ENCODE measurements at places on chromosomes 2 and 18.

GRCh38 chr18:71808616-71809015, 735.5 kb downstream of the CBLN2 start:
- no peak for DNase-seq

DNA sequence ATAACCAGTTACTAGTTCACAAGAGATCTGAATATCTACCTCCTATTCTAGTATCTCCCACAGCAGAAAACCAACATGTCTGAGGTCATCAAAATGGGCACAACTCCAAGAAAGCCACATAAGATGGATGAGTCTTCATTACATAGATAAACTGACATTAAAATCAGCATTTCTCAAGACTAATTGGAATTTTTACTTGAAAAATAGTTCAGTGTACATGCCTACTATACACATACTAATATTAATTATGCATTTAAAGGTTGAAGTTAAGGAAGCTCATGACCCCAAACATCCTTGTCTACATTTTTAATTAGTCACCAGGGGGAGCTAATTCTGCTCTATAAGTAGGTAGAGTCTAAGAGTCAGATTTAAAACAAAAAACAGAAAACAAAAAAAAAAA, 41.9 kb downstream of the ZNF521 start:
- DNase-seq = no peak

DNA sequence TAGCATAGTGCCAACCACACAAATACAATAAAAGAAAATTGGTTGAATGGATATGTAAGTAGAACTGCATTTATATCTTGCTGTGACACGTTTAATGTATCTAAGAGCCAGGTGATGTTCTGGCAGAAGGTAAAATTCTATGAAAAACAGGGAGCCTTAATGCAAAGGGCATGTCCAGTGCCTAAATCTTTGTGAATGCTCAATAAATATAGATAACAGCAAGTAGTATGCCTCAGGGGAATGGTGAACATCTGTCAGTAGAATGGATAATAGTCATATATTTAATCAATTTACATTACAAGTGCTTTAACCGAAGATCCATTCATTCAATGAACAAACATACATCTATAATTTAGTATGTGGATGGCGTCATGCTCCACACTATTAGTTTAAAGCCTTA, 43.7 kb upstream of the NYAP2 start:
- DNase-seq = no peak

DNA sequence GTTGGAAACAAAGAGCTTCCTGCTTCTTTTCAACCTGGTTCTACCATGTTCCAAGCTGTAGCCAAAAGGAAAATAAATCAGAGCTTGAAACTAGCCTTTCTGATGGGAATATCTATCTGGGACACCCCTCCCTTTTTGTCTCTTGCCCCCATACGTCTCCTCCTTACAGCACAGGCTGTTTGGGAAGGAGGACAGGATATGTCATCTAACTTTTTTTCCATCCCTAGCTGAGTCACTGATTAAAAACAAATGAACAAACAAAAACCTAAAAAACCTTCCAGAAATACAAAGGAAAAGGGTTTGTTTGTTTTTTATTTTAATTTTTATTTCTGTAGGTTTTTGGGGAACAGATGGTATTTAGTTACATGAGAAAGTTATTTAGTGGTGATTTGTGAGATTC, 151.6 kb downstream of the FAM210A start:
- DNase-seq = no peak

DNA sequence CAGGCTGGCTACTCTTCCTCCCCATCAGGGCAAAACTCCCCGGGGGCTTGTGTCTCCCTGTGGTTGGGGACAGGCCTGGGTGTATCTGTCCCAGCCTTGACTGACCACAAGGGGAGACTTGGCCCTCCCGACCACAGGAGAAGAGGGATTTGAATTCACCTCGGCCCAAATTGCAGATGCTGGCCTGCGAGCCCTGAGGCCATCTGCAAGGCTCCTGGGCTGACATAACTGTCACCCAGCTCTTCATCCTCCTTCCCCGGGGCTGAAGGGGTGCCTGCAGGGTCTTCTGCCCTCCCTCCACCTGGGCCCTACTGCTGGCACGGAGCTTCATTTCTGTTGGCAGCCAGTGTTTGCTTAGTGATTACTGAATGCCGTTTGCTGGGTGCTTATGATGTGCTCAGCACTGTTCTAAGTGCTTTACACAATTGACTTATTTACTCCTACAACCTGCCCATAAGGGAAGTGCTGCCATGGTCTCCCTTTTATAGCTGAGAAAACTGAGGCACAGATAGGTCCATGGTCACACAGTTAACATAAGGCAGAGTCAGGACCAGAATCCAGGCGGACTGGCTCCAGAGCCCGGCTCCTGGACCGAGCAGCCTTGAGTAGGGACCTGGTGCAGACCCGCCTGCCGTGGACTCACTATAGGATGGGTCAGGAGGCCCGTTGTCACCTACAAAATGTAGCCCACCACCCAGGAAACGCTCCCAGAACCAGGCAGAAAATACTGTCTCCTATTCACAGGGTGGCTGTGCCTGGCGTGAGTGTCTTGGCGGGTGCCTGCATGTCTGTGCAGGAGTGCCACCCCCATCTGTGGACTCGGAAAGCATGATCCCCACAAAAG, 18.9 kb downstream of the STEAP3 start:
- no peak for DNase-seq

GRCh38 chr18:77164026-77164425, 31.4 kb upstream of the MBP start:
- DNase-seq = no peak

GRCh38 chr18:63177259-63177658, 142.3 kb downstream of the BCL2 start:
- DNase-seq = no peak

- DNase-seq = no peak
Measured at GRCh38 chr18:72171596-72171995, 372.5 kb downstream of the CBLN2 start.

DNA sequence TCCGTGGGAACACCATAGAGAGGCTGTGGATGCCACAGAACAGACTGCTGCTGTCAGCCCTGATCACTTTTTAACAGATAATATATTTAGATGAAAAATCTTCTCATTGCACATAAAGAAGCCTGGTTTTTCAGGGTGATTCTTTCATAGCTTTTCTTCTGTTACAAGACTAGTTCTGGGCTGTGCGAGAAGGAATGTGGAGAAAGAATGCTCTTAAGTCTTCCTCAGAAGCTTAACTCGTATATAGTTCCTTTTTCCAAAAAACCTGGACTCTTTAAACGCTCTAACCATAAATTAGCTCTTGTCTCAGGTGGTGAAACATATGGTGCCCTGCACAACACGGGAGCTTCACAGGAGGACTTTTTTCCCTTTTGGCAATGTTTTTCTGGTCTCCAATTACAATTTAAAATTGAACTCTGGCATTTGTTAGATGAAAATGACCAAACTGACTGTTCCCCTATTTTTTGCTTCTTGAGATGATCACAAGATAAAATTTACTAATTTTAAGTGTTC, 125.9 kb upstream of the SMAD7 start:
- DNase-seq = no peak

- peak; percentile 45 for DNase-seq
Measured at GRCh38 chr2:230225486-230225885, at the start of gene SP140. TSS of gene SP140 (plus strand) at chr2:230225736. CDS start at chr2:230225845, 109 bp downstream.

GRCh38 chr2:136347981-136348380, 230.0 kb upstream of the CXCR4 start:
- no peak for DNase-seq

- DNase-seq = peak; percentile 18
Measured at GRCh38 chr2:129396980-129397599, 582.4 kb upstream of the RAB6C start.

- DNase-seq = no peak
Measured at GRCh38 chr2:69644506-69644979, 1.0 kb upstream of the AAK1 start.

GRCh38 chr2:240374085-240374907, 61.2 kb upstream of the GPC1 start:
- DNase-seq = no peak

- no peak for DNase-seq
Measured at GRCh38 chr18:72128649-72129048, 415.5 kb downstream of the CBLN2 start.

GRCh38 chr2:86023366-86023712, 82.3 kb downstream of the POLR1A start:
- DNase-seq = no peak

DNA sequence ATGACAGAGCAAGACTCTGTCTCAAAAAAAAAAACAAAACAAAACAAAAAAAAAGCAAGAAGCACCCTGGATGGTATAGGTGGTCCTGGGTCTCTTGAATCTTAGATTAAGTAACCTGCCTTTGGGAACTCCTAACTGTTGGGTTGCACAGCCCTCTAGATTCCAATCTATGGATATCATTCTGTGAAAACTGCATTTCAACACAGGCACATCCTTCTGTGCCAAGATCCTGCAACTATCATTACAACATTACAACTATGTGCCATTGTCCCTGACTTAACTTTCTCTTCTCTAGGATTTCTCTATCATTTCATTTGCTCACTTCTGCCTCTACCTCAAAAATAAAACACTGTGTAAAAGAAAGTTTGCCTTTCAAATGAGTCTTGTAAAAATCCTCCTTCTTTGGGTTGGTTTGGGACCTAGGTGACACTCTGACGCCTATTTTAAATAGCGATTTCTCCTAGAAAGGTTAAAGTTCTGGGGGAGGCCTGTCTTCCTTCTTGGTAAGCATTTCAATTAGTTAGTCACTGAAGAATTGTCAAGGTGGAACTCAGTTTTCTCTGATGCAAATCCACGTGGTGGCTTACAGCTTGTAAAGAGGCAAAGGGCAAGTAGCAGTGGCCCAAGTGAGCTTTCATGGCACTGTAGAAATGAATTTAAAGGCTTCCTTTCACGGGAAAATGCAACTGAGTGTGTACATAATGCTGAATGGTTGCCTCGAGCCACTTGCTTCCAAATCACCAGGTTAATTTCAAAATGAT, 9.2 kb downstream of the LGALSL start:
- no peak for DNase-seq

GRCh38 chr18:40292985-40293710, 1661.9 kb upstream of the PIK3C3 start:
- DNase-seq = peak; percentile 10

GRCh38 chr2:72117718-72118117, 29.9 kb downstream of the CYP26B1 start:
- no peak for DNase-seq

DNA sequence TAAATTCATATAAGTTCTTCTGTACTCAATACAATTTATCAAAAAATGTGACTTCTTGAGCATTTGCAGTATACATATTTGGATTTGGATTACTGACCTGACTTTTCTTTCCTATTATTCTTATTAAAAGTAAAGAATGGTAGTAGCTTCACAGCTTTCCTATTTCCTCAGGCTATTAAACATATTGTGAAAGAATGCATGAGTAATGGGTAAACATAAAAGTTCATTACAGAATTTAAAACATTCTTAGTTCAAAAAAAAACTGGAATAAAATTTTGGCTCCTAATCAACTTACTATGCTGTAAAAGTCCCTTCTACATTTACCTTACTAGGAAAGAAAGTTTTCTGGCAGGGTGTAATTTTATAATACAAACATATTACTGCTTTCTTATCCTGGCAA, 27.3 kb upstream of the C2orf66 start:
- DNase-seq = no peak

- no peak for DNase-seq
Measured at GRCh38 chr2:121748202-121748601, 7.2 kb upstream of the TSN start.

DNA sequence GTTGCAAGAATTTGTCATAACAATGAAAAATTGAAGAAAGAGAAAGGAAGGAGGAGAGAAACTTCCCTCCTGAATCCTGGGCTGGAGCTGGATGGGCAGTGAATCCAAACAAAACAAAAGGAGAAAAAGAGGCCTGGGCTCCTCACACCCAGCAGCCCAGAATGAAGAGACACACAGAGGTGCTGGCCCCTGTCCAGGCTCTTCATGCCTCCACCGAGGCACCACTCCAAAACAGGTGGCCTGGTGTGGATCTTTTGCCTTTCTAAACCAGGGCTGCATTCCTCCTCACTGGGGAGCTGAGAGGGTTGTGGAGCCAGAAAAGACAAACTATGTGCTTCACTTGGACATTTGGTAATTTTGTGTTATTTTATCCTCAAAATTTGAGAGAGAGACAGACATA, 76.0 kb downstream of the FAM124B start:
- DNase-seq = no peak

- DNase-seq = no peak
Measured at GRCh38 chr2:11154016-11154922, 998 bp upstream of the SLC66A3 start.

DNA sequence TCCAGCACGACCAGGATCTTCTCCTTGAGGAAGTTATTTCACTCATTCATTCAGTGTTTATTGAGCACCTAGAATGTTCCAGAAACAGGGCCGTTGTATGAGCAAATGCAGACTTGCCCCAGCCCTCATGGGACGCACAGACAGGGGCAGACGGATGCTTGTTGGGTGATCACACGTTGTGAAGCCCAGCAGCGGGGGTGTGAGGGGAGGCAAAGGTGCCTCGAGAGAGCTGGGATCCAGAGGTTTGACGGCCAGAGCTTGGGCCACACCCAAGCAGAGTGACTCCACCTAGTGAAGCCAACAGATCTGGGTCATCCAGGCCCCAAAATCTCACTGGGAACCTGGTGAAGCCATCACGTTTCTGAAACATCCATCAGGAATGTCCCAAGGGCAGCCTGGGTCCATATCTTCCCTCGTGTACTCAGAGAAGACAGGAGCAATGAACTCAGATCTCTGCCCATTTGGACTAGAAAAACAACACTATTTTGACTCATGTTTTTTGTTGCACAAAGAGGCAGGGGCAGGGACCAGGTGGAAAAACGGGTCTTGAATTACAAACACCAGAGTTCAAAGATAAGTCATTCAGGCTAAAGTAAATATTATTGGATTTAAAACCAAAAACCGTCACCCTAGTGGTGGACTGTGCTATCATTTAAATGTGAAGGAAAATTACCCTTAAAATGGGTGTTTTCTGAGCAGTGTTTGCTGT, 54.9 kb upstream of the RBM44 start:
- DNase-seq = no peak

DNA sequence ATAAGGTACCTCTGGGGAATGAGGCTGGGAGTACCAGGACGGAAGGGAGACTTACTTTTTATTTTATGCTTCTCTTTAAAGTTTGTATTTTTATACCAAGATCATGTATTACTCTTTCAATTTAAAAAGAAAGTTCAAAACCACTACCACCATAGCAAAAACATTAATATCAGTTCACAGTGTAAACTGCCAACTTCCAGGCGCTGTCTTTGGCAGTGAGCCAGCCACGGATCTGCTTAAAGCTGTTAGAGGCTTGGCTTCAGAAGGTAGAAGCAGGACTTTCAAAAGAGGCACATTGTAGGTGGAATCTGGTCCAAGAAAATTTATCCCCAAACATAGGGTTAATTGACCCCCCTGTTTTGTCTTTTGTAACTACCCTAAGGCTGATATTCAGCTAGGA, 74.8 kb downstream of the B3GNT2 start:
- DNase-seq = no peak

- peak; percentile 47 for DNase-seq
Measured at GRCh38 chr2:25822190-25823117, 55.8 kb downstream of the ASXL2 start.

Data from globus pallidus (tissue), 1 donor.